ENCODE measurements at places on chromosomes 1 and 21.
A peak's percentile ranks its signal among the peaks of the same experiment; 100 is the strongest.

GRCh38 chr1:75469586-75470173 is 141.2 kb downstream of the SLC44A5 start:
- no peak for DNase-seq

- DNase-seq = no peak
Measured at GRCh38 chr1:227559926-227560325, 3.4 kb upstream of the ZNF678 start.

DNA sequence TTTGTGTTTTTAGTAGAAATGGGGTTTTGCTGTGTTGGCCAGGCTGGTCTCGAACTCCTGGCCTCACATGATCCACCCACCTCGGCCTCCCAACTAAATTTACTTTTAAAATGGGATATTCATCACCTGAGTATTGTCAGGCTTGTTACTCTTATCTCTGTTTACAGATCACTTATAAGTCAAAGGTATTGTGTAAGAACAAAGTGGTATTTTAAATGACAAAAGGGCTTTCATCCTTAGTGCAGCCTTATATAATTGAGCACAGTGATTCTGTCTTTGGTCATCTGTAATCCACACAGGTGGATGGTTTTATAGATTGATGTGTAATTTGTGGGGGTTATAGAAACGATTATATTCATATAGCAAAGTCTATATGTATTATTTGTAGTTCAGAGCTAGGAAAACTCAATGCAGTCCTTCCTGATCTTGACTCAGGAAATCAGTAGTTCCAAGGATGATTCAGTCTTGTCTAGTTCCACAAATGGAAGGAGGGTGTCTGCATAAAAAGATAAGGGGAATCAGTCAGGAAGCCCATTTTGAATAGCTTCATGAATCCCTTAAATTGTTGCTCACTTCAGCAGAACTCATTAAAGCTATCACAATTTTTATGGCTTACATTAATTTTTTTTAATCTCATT is 34.6 kb downstream of the STXBP3 start:
- DNase-seq = no peak

- DNase-seq = no peak
Measured at GRCh38 chr1:47575855-47576757, 138.3 kb downstream of the FOXD2 start.

- no peak for DNase-seq
Measured at GRCh38 chr1:22040286-22040623, 12.3 kb upstream of the CDC42 start.

- DNase-seq = no peak
Measured at GRCh38 chr1:224780736-224781135, 148.7 kb upstream of the DNAH14 start.

DNA sequence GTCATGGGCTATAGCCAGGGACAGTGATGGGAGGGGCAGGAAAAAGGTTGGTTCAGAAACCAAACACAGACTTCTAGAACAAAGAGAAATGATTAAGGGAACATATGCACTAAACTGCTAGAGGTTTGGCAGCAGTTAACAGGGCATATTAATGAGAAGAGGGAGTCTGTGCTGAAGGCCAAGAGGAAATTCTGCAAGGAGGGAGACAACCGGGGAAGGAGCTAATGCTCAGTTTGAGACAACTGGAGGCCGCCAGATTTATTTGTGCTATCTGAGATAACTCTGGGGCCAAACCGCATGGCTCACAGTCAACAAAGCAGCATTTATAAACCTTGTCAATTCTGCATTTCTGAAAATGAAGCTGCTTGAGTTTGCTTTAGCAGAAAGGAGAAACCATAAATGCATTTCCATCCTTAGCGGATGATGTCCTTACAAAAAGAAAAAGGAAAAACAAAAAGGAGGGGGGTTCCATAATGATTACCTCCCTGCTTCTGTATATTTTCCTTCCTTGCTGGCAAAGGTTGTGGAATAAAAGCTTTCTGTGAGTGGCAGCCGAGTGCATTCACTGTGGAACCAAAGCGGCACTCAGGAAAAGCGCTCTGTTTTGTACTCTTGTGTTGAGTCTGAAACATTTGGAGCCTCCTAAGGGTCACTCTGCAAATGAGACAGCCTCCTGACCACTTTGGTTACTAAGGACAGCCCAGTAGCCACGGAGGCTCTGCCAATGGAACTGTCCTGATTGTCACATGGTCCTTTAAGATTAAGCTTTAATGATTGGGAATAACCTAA is 70.3 kb downstream of the SIM2 start:
- DNase-seq = no peak

DNA sequence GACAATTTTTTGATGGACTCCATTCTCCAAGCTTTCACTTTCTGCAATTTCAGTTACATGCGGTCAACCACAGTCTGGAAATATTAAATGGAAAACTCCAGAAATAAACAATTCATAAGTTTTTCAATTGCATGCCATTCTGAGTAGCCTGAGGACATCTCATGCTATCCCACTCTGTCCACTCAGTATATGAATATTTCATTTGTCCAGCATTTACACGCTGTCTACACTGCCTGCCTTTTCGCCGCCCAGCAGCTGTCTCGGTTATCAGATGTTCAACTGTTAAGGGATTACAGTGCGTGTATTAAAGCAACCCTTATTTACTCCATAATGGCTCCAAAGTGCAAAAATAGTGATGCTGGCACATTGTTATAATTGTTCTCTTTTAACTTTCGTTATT is 116.3 kb downstream of the ADSS2 start:
- DNase-seq = no peak

- peak; percentile 64 for DNase-seq
Measured at GRCh38 chr1:202656951-202657646, 53.2 kb downstream of the SYT2 start.

DNA sequence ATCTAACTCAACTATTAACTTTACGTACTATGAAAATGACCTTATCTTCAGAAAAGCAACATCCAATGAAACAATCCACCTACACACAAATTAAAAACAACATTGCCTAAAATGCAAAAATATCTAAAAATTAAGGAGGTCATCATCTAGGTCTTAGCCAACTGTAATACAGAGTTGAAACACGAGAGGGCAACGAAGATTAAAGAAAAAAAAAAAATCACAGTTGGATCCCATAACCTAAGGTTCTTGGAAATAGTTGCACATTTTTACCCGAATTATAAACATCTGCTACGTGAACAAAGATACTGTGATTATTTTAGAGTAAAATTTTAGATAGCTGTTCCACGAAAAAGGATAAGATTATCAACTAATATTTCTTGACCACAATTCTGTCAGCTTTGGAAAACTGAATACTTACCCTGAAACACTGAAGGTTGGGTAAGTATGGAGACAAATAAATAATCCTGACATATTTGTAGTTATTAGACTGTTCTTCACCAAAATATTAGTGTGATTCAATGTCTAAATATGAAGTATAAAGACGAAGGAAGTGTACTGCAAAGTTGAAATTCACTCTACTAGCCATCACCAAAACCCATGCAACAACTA is 88.0 kb upstream of the AK4 start:
- no peak for DNase-seq

- no peak for DNase-seq
Measured at GRCh38 chr1:25695771-25696311, 79.2 kb downstream of the MAN1C1 start.

DNA sequence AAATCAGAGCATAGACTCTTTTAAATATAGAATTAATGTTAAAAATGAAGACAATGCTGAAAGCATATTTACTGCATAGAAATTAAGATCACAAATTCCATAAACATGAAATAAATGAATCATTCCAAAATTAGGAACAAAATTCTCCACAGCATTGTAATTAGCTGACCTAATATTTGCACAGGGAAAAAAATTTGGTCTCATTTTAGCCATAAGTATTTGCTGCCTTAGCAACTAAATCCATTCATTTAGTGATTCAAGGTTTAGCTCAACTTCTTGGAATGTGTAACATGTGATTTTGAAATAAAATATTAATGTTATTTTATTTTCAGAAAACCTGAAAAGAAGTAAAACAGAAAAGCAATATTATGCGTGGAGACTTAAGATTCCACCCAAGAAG is 25.5 kb downstream of the ADAMTS5 start:
- DNase-seq = no peak

DNA sequence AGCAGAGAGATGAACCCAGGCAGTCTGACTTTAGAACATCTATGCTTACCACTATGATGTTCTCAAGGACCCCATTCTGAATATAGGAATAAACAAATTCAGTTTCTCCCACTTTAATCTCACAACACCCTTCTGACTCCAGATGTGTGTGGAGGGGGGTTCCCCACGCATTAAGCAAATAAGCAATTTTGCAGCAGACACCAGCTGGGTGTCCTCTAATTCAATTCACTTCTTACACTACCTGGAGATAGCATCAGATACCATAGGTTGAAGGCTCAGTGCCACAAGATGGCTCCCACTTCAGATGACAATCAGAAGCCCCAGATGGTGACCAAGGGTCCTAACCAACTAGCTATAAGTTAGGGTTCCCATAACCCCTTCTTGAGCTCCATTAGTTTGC is 30.3 kb upstream of the CEP350 start:
- no peak for DNase-seq

DNA sequence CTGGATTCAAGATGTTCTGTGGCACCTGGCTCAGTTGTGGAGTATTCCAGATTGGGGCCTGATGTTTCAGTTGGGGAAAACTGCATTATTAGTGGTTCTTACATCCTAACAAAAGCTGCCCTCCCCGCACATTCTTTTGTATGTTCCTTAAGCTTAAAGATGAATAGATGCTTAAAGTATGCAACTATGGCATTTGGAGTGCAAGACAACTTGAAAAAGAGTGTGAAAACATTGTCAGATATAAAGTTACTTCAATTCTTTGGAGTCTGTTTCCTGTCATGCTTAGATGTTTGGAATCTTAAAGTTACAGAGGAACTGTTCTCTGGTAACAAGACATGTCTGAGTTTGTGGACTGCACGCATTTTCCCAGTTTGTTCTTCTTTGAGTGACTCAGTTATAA is 7.2 kb downstream of the FPGT start:
- no peak for DNase-seq

DNA sequence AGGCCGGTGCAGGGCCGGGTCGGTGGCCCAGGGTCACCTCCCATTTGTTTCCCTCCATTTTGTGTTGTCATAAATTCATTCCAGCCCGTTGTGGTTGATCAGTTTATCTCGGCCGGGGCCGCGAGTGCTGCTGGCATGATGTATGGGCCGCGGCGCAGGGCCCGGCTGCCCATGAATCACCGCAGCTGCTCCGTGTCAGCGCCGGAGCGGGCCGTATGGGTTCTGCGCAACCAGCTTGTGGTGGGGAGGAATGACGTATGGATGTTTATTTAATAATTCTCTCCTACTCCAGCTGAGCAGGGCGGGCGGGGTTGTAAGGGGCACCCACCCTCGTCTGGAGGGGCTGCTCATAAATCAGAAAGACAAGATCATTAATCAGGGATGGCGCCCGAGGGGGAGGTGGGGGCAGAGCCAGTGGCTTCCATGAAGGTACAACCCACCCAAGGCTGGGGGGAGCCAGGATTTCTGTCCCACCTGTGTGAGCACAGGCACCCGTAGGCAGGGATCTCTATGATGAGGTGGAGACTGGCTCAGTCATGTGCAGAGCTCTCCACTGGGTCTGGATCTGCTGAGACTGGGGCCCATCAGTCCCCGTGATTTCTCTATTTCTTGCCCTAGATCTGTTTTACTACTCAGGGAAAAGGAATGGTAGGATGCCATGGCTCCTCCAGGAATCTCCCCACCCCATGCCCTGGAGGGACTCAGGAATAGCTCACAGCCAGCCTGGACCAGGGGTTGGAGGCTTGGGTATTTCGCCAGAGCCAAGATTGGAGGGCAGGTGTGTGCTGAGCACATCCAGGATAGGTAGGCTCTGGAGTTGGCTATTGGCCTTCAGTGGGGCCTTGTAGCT is 27.8 kb downstream of the TMEM53 start:
- DNase-seq = no peak

- DNase-seq = no peak
Measured at GRCh38 chr1:235127732-235128455, 743 bp downstream of the TOMM20 start.

GRCh38 chr1:36366091-36366661 is 19.5 kb downstream of the STK40 start:
- no peak for DNase-seq

- DNase-seq = no peak
Measured at GRCh38 chr1:16095447-16095846, 22.0 kb upstream of the FAM131C start.

DNA sequence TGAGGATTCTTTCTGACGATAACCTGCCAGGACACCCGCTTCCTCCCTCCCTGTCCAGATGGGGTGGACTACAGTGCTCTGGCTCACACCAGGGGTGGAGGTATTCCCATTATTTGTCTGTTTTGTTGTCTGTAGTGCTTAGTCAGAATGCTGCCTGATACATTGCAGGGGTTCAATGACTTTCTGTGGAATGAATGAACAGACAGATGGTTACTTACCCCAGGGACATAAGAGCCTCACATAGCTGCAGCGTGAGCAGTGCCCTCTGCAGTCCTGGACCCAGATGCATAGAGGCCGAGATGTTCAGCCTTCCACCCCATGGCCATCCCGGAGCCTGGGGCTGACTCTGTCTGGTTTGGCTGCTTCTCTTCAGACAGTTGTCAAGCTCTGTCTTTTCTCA is 13.0 kb upstream of the F3 start:
- no peak for DNase-seq

DNA sequence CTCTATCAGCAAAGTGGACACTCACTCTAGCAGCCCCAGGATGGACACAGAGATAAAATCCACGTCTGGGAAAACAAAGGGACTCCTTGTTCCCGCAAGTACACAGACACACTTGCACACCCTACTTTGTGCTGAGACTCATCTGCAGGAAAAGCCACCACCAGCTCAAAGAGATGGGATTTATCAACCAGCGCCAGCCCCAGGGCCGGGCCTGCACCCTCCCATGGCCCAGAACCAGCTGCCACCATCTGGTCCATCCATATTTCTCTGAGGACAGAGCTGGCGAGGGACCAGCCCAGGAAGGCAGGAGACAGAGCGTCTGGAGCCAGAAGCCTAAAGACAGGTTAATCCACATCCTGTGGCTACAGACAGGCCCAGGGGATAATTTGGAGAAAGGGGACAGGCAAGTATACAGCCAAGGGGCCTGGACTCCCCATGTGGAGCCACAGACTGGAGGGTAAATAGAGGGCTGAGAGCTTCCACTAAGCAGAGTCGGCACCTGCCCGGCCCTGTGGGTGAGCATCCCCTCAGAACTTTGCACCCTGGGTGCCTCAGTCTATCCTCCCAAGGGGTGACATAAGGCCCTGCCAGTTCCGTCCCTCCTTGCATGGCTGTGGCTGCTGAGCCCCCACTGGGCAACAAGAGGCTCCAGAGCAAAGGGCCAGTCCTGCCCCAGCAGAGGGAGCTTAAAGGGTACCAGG is 233.9 kb downstream of the PTPRU start:
- no peak for DNase-seq

GRCh38 chr1:57422271-57423134 is 1.4 kb downstream of the DAB1 start:
- DNase-seq = peak; percentile 51
